Thoracic aorta (tissue), 2 donors: ENCODE measurements at places on chromosomes 13 and 19.

GRCh38 chr13:76697288-76697687, 188.9 kb downstream of the KCTD12 start:
- H3K27ac ChIP-seq: no peak overlapping the region
- no peak overlapping the region for H3K4me3 ChIP-seq
- no peaks in the 10 kb centered on the region for H3K36me3 ChIP-seq
- no peak for DNase-seq
- H3K27me3 ChIP-seq: no peaks in the 10 kb centered on the region

DNA sequence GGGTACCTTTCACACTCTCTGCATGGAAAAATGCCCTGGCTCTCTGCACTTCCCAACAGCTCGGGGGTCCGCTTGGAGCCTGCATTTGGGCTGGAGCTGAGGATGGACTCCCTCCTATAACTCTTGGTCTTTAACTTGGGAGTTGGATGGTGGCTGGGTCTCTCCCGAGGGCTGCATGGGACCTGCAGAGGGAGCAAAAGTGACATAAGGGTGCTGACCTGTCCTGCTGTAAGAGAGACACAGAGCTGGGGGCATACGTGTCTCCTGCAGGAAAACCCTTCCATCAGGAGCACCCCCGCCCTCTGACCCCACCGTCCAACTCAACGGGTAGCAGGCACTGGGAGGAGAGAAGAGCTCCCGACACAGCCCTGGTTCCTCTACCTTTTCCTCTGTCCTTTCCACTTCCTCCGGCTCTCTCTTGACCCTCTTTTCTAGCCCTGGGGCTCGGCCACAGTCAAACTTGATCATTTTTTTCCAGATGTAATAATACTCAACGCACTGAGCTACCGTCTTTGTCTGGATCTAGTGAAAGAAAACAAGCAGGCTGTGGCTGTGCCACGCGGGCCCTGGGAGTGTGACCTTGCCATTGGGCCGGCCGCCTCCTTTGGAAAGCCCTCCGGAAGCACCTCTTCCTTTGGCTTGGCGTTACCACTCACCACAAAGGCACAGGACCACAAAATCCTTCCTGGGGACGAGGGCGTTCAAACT, 6.8 kb upstream of the NAPA start:
- no peak overlapping the region for H3K4me3 ChIP-seq
- H3K27me3 ChIP-seq: no peaks in the 10 kb centered on the region
- H3K27ac ChIP-seq: no peak overlapping the region
- no peaks in the 10 kb centered on the region for H3K4me1 ChIP-seq

GRCh38 chr13:49812812-49813211, 20.3 kb upstream of the KPNA3 start:
- H3K4me3 ChIP-seq: no peak overlapping the region
- no peak for DNase-seq
- H3K27ac ChIP-seq: no peak overlapping the region
- no peaks in the 10 kb centered on the region for H3K27me3 ChIP-seq
- H3K36me3 ChIP-seq: no peaks in the 10 kb centered on the region
- H3K4me1 ChIP-seq: no peaks in the 10 kb centered on the region

- no peaks in the 10 kb centered on the region for H3K4me1 ChIP-seq
- no peaks in the 10 kb centered on the region for H3K36me3 ChIP-seq
- H3K27ac ChIP-seq: no peak overlapping the region
- no peak for DNase-seq
Measured at GRCh38 chr13:44151474-44151873, 222.2 kb upstream of the SERP2 start.

DNA sequence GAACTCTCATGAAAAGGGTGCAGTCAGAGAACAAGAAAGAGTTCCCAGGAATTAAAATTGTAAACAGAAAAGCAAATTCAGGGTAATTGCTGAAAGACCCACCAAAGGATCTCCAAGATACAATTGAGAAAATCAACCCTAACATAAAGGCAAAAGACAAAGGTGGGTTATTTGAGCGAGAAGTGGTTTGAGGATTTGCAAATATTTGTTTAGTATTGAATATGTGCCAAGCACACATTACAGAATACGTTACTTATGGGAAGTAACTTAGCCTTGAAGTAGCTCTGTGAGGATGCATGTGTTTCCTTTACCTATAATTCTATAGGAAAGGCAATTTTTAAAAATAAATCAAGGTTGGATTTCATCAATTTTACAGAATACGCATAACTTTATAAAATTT, 10.0 kb upstream of the CEACAM21 start:
- DNase-seq: no peak
- H3K36me3 ChIP-seq: no peaks in the 10 kb centered on the region
- H3K27me3 ChIP-seq: no peaks in the 10 kb centered on the region
- no peak overlapping the region for H3K4me3 ChIP-seq
- no peaks in the 10 kb centered on the region for H3K4me1 ChIP-seq

- H3K4me3 ChIP-seq: no peak overlapping the region
- H3K36me3 ChIP-seq: no peaks in the 10 kb centered on the region
- H3K4me1 ChIP-seq: no peaks in the 10 kb centered on the region
- H3K27me3 ChIP-seq: no peaks in the 10 kb centered on the region
- DNase-seq: no peak
Measured at GRCh38 chr19:35342430-35342829, 5.3 kb upstream of the FFAR1 start.

- H3K27me3 ChIP-seq: no peaks in the 10 kb centered on the region
- peaks cover 20% of the 10 kb centered on the region for H3K4me1 ChIP-seq
- no peaks in the 10 kb centered on the region for H3K36me3 ChIP-seq
- DNase-seq: no peak
- no peak overlapping the region for H3K4me3 ChIP-seq
- H3K27ac ChIP-seq: no peak overlapping the region
Measured at GRCh38 chr13:100096526-100096925, 7.6 kb downstream of the PCCA start.

GRCh38 chr13:106858903-106859532, 291.1 kb upstream of the ARGLU1 start:
- no peak overlapping the region for H3K27ac ChIP-seq
- H3K36me3 ChIP-seq: no peaks in the 10 kb centered on the region
- DNase-seq: no peak
- H3K4me3 ChIP-seq: no peak overlapping the region
- no peaks in the 10 kb centered on the region for H3K27me3 ChIP-seq

- H3K4me1 ChIP-seq: no peaks in the 10 kb centered on the region
- no peaks in the 10 kb centered on the region for H3K27me3 ChIP-seq
- H3K36me3 ChIP-seq: no peaks in the 10 kb centered on the region
- DNase-seq: no peak
- no peak overlapping the region for H3K27ac ChIP-seq
- no peak overlapping the region for H3K4me3 ChIP-seq
Measured at GRCh38 chr13:23715092-23715761, 145.0 kb downstream of the TNFRSF19 start.

DNA sequence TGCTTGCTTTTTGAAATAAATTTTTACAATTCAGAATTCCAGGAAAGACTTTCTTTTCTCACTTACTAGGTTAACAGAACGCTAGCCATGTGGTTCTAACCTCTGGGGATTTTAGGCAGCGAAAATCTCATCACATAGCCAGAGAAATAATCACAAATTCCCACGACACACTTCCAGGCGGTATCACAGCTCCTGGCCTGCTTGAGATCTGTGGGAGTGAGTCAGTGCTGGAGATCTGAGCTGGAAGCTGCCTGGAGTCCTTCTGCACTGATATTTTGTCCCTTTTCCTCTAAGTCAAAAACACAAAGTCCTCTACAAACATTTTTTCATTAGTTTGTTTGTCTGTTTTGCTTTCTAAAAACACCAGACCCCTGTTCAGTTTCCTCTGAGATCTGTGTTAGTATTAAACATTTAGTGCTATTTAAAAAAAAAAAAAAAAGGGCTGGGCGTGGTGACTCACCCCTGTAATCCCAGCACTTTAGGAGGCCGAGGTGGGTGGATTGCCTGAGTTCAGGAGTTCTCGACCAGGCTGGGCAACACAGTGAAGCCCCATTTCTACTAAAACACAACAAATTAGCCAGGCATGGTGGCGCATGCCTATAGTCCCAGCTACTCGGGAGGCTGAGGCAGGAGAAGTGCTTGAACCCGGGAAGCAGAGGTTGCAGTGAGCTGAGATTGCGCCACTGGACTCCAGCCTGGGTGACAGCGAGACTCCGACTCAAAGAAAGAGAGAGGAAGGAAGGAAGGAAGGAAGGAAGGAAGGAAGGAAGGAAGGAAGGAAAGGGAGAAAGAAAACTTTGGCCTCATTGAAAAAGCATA, 12.2 kb upstream of the UBE2L5 start:
- no peak overlapping the region for H3K4me3 ChIP-seq
- H3K36me3 ChIP-seq: no peaks in the 10 kb centered on the region
- H3K4me1 ChIP-seq: peaks cover 24% of the 10 kb centered on the region

- H3K4me1 ChIP-seq: no peaks in the 10 kb centered on the region
- H3K27ac ChIP-seq: no peak overlapping the region
- no peaks in the 10 kb centered on the region for H3K36me3 ChIP-seq
- no peak for DNase-seq
Measured at GRCh38 chr13:44199627-44200207, 173.9 kb upstream of the SERP2 start.

- H3K4me3 ChIP-seq: no peak overlapping the region
- DNase-seq: no peak
- H3K36me3 ChIP-seq: no peaks in the 10 kb centered on the region
- H3K27ac ChIP-seq: no peak overlapping the region
Measured at GRCh38 chr13:51412431-51412830, 40.4 kb downstream of the INTS6 start.

GRCh38 chr13:44870456-44870929, 118.8 kb downstream of the NUFIP1 start:
- no peaks in the 10 kb centered on the region for H3K36me3 ChIP-seq
- no peak overlapping the region for H3K27ac ChIP-seq
- no peak for DNase-seq
- peaks cover 22% of the 10 kb centered on the region for H3K4me1 ChIP-seq

GRCh38 chr13:76570510-76570971, 315.7 kb downstream of the KCTD12 start:
- H3K36me3 ChIP-seq: no peaks in the 10 kb centered on the region
- no peak for DNase-seq
- H3K27me3 ChIP-seq: no peaks in the 10 kb centered on the region
- no peaks in the 10 kb centered on the region for H3K4me1 ChIP-seq
- no peak overlapping the region for H3K4me3 ChIP-seq

- no peak overlapping the region for H3K27ac ChIP-seq
- no peak for DNase-seq
- H3K27me3 ChIP-seq: no peaks in the 10 kb centered on the region
- no peaks in the 10 kb centered on the region for H3K36me3 ChIP-seq
Measured at GRCh38 chr13:83796364-83796763, 85.9 kb downstream of the SLITRK1 start.

DNA sequence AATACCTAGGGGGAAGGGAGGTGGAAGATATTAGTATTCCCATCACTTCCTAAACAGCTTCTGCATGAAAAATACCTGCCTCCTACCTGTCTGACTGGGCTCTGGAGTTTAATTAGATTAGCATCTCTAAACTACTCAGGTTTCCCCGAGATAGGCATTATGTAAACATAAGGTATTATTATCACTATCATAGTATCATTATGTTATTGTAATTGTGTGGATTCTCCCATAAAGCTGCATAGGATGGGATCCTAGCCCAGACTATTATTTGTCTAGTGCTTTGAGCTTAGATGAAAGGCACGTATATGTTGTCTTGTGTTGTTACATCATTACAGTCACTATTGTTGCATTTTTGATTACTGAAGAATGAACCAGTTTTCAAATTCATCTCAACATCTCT, 115.2 kb upstream of the SOX21 start:
- no peaks in the 10 kb centered on the region for H3K4me1 ChIP-seq
- H3K36me3 ChIP-seq: no peaks in the 10 kb centered on the region
- H3K27me3 ChIP-seq: no peaks in the 10 kb centered on the region
- H3K4me3 ChIP-seq: no peak overlapping the region
- H3K27ac ChIP-seq: no peak overlapping the region
- no peak for DNase-seq

- no peak for DNase-seq
- no peak overlapping the region for H3K4me3 ChIP-seq
- H3K4me1 ChIP-seq: no peaks in the 10 kb centered on the region
Measured at GRCh38 chr13:20360835-20361412, 128.8 kb upstream of the GJB6 start.

DNA sequence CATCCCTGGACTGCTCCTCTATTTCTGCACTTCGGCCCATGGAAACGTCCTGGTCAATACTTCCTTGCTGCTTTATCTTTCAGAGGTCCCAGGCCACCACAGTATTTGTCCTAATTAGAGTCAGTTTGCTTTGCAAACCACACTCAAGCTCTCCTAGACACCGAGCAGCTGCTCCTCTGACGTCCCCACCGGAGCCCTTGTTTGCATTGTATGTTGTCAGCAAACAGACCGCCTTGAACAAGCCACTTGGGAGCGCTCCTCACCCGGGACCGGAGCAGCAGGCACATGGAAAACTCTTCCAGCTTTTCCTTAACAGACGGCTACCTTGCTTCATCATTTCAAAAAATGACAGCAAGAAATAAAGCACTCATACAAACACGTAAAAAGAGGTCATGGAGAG, 51.5 kb upstream of the GTF3A start:
- H3K36me3 ChIP-seq: no peaks in the 10 kb centered on the region
- no peaks in the 10 kb centered on the region for H3K27me3 ChIP-seq
- DNase-seq: no peak
- H3K27ac ChIP-seq: no peak overlapping the region
- H3K4me1 ChIP-seq: no peaks in the 10 kb centered on the region

DNA sequence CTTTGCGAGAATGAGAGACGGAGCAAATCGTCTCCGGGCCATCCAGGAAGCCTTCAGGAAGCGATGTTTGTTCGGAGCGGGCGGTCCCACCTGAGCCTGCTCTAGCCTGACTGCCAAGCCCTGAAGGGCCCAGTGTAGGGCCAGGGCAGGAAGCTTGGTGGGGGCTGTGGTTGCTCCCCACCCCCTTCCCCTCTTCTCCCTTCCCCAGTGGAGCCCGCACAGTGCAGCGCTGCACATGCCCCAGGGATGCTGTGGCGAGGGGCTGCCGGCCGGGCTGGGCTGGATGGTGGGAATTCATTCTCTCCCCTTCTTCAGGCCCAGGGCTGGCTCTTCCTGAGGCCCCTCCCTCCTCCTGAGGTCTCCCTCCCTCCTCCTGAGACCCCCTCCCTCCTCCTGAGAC, 7.1 kb upstream of the GRTP1 start:
- no peak overlapping the region for H3K27ac ChIP-seq
- no peaks in the 10 kb centered on the region for H3K27me3 ChIP-seq
- H3K4me3 ChIP-seq: no peak overlapping the region
- no peak for DNase-seq
